ENCODE measurements at places on chromosomes 1 and 21.

GRCh38 chr21:46607636-46608035, 2.8 kb upstream of the S100B start:
- DNase-seq = no peak

DNA sequence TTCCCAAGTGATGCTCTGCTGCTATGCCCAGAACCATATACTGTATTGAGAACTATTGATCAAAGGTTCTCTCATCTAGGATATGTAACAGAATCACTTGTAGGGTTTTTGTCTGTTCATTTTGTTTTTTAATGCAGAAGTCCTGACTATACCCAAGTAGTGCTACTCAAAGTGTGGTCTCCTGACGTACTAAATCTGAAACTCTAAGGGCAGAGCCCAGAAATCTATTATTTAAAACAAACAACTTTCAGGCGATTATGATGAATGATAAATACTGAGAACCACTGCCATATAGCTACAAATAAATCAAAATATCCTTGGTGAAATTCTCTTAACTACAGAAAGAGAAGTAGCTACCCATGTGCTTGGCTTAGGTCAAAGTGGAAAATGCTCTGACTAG, 10.1 kb downstream of the ZZZ3 start:
- DNase-seq = no peak

- DNase-seq = peak; percentile 30
Observed at GRCh38 chr21:38839328-38840286, 33.9 kb downstream of the ETS2 start.

DNA sequence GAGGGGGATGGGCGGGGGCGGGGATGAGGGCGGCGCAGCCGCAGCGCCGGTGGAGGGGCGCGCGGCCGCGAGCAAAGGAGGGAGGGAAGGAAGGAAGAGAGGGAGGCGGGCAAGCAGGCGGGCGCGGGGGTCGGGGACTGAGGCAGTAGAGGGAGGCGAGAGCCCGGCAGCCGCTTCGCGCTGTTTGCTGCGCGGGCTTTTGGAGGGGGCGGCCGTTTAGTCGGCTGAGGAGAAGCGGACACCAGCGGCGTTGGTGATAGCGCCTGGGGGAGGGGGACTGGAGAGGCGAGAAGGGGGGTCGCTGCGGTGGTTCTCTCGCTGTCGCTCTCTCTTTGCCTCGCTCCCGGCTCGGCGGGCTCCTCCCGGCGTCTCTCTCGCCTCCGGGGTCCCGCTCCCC, at the start of gene HS2ST1:
HS2ST1 (plus strand) TSS at position 35 of the 397 bp plus-strand sequence.
- no peak for DNase-seq

GRCh38 chr1:45926330-45926729, 122.9 kb downstream of the MAST2 start:
- DNase-seq = no peak

- no peak for DNase-seq
Observed at GRCh38 chr1:154304664-154305337, 16.1 kb upstream of the AQP10 start.

GRCh38 chr1:199799116-199799515, 228.4 kb upstream of the NR5A2 start:
- no peak for DNase-seq

DNA sequence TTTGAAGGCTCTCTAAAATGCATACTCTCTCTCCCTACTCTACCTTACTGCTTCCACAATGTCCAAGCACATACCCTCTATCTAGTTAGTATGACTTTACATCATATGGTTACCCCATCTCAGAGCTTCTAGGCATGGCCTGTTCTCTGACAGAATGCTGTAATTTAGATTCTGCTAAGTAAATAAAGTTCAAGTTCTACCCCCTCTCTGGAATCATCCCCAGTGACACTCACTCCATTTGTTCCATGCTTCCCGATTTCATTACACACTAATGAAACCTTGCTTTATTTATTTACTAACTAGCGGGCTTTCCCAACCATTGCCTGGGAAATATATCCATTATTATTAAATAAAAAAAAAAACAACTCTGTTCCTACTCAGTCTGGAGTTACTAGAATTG, 7.3 kb downstream of the CRYZL1 start:
- DNase-seq = no peak

DNA sequence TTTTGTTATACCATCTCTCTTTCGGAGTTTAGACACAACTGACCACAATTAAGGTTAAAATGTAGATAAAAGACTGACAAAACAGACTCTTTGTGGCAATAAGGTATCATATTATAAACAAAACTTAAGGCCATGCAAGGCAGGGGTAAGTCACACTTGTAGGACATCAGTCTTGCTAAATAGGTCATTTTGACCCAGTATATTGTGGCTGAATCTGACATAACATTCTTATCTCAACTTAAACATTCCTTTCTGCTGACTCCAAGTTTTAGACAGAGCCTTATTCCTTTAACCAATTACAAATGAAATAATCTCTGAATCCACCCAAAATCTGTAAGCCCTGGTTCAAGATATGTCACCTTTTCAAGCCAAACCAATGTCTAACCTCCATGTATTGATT, 733.4 kb upstream of the B3GALT2 start:
- no peak for DNase-seq

DNA sequence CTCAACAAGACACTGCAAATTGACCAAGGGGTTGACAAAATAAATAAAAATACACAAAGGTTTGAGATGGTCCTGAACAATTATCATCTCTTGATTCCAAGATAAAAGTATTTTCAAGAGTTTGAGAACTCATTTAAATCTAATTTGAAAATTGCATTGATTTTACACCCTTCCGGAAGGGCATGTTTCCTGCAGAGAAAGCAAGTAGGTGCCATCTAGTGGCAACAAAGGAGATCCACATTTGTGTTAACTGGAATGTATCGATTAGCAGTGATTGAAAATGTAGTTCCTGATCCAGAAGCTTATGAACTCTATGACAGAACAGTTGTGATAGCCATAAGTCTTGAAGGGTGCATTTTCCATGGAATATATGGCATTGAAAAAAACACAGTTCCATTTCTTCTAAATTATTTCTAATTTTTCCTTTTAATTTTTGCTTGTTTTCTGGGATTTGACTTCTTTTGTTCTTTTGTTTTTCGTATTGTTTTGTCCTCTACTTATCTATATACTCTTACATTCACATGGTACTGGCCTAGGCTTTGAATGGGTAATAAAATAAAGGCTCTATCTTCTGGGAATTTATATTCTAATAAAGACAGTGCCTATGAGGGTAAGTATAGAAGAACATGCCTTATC, 143.7 kb downstream of the DNM3 start:
- peak; percentile 12 for DNase-seq

DNA sequence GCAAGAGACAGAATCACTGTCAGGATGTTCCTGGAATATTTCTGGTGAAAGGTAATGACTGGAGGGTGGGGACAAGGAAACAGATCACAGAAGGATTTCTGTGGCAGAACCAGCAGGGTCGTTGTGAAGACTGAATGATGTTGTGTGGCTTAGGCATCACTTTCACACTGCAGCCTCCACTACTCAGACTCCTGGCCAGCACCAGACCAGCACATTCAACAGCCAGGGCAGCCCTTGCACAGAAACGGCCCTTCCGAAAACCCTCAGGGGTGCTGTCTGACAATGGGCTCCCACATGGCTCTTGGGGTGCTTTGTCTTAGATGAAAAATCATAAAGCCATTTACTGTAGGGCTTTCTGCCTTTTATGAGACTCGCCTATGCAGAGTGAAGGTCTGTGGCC, 3.8 kb upstream of the RAB7B start:
- DNase-seq = no peak

GRCh38 chr21:32494934-32495709, 82.6 kb downstream of the EVA1C start:
- no peak for DNase-seq

DNA sequence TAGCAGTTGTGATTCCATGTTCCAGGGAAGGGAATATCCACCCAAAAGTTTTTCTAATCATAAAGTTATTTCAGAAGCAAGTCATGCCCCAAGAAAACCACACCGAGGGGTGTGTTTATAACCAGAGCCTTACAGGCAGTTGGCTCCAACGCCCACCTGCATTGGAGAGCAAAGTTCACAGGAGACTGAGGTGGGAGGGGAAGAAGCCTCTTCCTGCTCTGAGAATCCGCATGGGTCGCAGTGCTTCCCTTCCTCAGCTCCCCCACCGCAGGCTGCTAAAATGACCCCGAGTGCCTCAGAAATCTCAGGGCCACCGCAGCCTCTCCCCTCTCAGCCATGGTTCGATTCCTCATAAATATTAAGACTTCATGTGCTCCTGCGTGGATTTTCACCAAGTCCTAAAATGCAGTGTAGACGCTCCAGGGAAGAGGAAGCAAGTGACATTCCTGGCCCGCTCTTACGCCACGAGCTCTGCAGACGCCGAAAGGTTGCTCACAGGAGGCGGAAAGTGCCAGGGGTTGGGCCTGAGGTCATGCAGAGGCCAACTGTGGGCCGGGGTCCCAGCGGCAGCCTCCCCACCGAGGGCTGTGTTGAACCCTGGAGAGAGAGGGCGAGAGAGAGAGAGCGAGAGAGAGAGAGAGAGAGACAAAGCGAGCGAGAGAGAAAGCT, 13.4 kb upstream of the SPSB1 start:
- DNase-seq = no peak

- no peak for DNase-seq
Observed at GRCh38 chr1:30682396-30683275, 40.7 kb downstream of the MATN1 start.

GRCh38 chr1:68128157-68128556, 77.7 kb upstream of the DIRAS3 start:
- no peak for DNase-seq

DNA sequence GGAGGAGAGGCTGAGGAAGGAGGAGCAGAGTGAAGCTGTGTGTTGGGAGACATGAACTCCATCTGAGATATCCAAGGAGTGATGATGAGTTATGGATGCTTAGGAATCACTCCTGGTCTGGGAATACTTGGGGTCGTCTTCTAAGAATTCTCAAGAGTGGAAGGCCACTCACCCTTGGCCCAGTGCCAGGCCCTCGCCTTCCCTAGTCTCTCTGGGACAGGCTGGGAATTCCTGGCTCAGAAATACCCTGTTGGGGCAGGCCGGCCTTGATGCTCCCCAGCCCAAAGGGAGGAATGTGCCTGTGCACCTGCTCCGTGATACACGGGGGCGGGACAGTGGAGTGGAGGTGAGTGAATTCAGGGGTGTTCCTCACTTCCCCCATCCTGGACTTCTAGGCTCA, 12.6 kb upstream of the LMNA start:
- DNase-seq = no peak

- DNase-seq = no peak
Observed at GRCh38 chr1:30635391-30635975, 87.9 kb downstream of the MATN1 start.

Data from CD14-positive monocyte (primary cell).